MCF 10A (cell line): ENCODE measurements at places on chromosomes 12 and 14.

DNA sequence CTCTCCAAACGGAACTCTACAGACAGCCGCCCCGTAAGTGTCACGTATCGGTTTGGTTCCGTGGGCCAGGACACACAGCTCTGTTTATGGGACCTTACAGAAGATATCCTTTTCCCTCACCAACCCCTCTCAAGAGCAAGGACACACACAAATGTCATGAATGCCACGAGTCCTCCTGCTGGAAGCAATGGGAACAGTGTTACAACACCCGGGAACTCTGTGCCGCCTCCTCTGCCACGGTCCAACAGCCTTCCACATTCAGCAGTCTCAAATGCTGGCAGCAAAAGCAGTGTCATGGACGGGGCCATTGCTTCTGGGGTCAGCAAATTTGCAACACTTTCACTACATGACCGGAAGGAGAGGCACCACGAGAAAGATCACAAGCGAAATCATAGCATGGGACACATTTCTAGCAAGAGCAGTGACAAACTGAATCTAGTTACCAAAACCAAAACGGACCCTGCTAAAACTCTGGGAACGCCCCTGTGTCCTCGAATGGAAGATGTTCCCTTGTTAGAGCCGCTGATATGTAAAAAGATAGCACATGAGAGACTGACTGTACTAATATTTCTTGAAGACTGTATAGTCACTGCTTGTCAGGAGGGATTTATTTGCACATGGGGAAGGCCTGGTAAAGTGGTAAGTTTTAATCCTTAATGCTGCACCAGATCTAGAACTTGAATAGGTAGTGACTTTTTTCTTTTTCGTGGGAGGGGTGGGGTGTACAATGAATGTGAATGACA is 69.7 kb downstream of the WDR20 start:
- DNase-seq = peak; percentile 18

- peak; percentile 75 for DNase-seq
Observed at GRCh38 chr14:49173765-49174373, 412.3 kb downstream of the RPS29 start.

GRCh38 chr14:80264702-80265101 is 53.4 kb upstream of the DIO2 start:
- DNase-seq = no peak

- DNase-seq = no peak
Observed at GRCh38 chr14:75411214-75411540, 16.6 kb upstream of the JDP2 start.

DNA sequence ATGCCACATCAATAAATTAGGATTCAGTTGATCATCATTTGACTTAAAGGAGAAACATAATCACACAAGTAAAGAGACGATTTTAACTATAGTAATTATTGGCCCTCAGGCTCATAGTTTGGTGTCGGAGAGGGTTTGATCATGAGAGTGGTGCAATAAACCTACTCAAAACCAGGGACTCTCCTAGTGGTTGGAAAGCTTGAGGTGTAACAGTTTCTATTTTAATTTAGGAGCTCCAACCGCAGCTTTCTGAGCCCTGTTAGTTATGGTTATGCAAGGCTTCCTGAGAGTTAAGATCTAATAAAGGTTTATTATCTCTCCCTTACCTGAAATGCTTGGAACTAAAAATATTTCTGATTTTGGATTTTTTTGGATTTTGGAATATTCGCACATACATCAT is 36.4 kb downstream of the TMTC2 start:
- no peak for DNase-seq
